HCT116 (cell line): ENCODE measurements at places on chromosomes 5 and 9. TPM values are rescaled to one million over a fixed set of nuclear protein-coding genes. Genes with fewer than 3 reads are reported as not detected.

Gene CNTNAP3B
- 24.3 TPM for total RNA-seq

- no peak for DNase-seq
Measured at GRCh38 chr5:16140417-16140816, 39.2 kb downstream of the MARCHF11 start.

Gene BAAT
- 0.25 TPM for total RNA-seq

DNA sequence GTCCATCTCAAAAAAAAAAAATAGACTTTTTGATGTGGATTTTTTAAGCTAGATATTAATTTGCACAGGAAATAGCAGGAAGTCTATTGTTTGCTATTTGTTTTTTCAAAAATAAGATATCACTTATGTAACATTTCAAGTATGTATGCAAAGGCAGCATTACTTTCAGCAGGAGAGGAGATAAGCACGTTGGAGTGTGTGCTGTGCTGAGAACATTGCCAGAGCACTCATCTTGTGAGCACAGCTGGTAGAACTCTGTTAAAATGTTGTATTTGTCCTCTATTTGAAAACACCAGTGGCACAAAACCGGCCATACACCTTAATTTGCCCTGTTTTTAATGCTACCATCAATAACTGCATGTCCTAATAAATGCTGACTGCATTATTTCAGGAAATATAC is 1061.9 kb upstream of the CDH18 start:
- no peak for DNase-seq

- no peak for DNase-seq
Measured at GRCh38 chr5:172850454-172850797, 16.4 kb downstream of the ERGIC1 start.

- DNase-seq: no peak
Measured at GRCh38 chr9:113659039-113659438, 195.5 kb downstream of the RGS3 start.

DNA sequence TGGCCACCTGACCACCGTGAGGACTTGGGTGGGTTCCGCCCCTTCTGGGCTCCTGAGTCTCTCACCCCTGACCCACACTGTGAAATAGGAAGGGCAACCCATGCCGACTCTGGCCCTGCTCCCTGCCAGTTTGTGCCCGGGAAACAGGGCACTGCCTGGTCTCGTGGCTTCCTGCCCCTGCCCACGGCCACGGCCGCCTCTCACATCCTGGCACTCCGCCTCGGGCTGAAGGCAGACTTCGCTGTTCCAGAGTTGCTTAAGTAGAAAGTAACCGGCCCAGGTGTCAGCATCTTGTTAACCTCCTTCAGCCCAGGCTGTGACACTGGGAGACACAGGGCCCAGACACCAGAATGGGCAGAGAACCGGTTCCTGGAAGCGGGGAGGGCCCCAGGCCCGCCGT is 68.7 kb upstream of the RNU6ATAC start:
- DNase-seq: no peak

DNA sequence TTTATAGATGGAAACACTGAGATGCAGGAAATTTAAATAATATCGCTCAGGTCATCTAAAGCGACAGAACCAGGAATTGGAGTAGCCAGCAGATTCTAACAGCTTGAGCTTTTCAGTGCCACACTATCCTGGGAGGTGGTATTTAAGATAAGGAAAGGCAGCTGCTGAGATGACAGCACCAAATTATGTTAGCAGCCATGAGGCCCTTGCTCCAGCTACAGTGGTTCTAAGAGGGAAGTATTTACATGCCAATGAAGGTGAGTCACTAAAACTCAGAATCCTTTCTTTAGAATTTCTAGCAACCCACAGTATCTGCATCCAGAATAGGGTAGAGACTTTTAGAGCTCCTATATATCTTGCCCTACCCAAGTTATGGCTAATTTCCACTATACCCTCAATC is 127.0 kb upstream of the VLDLR start:
- no peak for DNase-seq

DNA sequence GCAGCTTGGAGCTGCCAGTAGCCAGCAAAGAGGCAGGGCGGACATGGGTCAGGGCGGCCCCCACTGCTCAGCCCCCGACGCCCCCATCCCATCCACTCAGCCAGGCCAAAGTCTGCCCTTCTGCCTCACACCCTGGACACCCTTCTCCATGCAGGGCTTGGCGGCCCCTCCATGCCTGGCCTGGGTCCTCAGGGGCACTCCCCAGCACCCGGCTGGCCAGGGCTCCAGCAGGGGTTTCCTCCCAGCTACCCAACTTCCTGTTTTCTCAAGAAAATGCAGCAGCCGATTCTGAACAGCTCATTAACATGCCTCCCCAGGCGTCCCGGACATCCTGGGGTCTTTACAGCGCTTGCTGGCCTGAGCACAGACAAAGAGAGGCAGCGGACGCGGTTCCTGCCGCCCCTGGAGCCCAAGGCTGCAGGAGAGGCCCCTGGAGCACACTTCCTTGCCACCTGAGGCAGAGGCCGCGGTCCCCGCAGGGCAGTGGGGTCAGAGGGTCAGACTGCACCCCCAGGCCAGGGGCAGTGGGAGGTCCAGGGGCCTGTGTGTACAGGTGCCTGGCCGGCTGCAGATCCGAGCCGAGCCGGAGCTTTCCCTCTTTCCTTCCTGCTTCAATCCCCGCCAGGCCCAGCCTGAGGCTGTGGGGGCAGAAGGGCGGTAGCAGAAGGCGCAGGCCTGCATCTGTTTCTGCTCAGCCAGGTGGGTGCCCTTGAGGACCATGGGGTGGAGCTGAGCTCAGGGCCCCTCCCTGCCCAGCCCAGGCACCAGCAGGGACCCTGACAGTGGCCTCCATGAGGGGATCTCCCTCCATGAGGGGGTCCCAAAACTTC is 18.7 kb upstream of the NRARP start:
- DNase-seq: no peak

DNA sequence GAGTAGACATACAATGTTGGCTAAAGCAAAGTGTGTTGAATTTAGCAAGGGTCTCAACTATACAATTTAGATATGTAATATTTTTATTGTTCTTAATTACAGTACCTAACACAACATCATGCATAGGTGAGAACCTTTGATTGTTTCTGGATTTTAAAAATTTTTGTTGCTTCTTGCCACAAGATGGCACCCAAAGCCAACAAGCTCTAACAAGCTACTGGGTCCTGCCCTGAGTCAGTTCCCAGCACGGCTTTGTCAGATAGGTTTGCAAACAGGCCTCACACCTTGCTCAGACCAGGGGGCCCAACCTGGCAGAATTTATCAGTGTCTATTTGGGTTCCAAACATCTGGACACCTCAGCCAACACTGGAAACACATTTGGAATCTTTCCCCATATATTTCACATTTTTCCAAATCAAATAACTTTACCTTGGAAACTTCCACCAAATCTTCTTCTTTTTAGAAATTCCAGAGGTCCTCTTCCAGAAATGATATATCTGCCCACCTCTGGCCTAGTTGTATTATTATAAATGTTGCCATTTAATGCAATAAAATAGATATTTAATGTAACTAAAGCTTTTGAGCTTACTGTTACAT is 49.5 kb upstream of the EGFLAM start:
- peak; percentile 47 for DNase-seq

Gene OBP2B
- not detected for total RNA-seq

DNA sequence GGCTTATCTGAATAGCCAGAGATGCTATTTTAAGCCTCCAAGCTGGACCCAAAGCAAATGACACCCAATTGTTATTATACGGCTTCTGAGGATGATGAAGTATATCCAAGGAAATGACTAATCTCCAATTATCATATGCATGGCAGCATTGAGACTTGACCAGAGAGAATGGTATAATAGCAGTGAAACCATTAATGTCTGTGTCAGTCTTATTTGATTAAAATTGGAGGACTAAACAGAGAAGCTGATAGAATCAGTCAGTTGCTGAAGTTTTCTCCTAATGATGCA is 200.5 kb downstream of the EFNA5 start:
- no peak for DNase-seq
